ENCODE measurements at places on chromosomes 5 and 9. TPM values are rescaled to one million over a fixed set of nuclear protein-coding genes. Genes with fewer than 3 reads are reported as not detected.

Gene ODF2
- total RNA-seq = 83.8 TPM

Gene NUTM2F
- total RNA-seq = not detected

Gene BTNL3
- 0.36 TPM for total RNA-seq

Gene SLC28A3
- total RNA-seq = 0.26 TPM

Gene CCL27
- not detected for total RNA-seq

GRCh38 chr9:136728548-136729123 lies 14.1 kb downstream of the LCN10 start:
- peaks cover 23% of the 10 kb centered on the region for H3K4me1 ChIP-seq
- peak; percentile 52 for DNase-seq
- H3K4me3 ChIP-seq = no peak overlapping the region
- no peak overlapping the region for H3K27ac ChIP-seq

- no peak for DNase-seq
- H3K27me3 ChIP-seq = peaks cover 2% of the 10 kb centered on the region
- H3K27ac ChIP-seq = no peak overlapping the region
- H3K36me3 ChIP-seq = peaks cover 5% of the 10 kb centered on the region
- H3K4me3 ChIP-seq = no peak overlapping the region
Observed at GRCh38 chr9:103992938-103993579, 101.0 kb upstream of the SMC2 start.

DNA sequence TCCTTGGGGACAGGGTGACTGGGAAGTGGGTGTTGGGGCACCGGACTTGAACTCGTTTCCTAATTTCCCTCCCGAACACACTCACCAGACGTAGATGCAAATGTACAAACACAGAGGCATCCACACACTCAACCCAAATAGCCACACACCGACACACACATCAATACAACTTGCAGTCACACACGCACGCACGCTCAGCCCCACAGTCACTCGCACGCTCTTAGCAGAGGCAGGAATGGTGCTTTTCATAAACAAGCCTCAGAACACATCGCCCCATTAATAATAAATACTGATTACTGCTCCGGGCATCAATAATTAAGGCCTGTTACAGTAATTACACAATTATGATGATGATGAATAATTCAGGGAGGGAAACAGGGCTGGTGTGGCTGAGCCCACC lies 5.7 kb downstream of the BARHL1 start:
- H3K36me3 ChIP-seq = peaks cover 8% of the 10 kb centered on the region
- H3K4me3 ChIP-seq = peak overlapping the region; percentile 85
- H3K27ac ChIP-seq = no peak overlapping the region
- H3K27me3 ChIP-seq = peaks cover 20% of the 10 kb centered on the region

DNA sequence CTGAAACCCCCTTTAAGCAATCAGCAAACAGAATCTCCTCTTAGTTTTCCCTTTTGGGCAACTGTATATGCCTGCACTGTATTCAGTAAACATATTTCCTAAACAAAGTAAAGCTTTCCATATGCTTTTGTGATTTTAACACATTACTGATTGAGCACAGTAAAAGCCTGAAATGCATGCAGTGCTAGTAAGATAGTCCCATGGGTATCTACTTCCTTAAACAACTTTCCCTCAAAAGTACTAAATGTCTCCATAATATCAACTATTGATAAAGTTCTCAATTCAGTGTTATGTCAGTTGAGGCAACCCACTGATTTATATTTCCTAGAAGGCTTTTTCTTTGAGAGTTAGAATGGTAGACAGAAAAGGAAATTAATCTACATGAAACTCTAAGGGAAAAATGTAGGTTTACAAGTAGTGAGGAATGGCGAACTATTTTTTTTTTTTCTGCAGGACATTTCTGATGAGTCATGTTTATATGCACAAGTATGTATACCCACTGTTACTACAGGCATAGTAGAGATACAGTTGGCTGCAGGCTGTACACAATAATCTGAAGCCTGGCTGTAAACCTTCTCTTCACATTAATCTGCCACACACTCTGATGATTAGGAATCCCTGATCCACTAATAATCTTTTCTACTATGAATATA lies 31.2 kb upstream of the CEP120 start:
- DNase-seq = no peak
- H3K36me3 ChIP-seq = no peaks in the 10 kb centered on the region
- H3K4me3 ChIP-seq = no peak overlapping the region
- no peak overlapping the region for H3K27ac ChIP-seq

- H3K27me3 ChIP-seq = peaks cover 5% of the 10 kb centered on the region
- no peaks in the 10 kb centered on the region for H3K36me3 ChIP-seq
- H3K4me3 ChIP-seq = no peak overlapping the region
- no peak overlapping the region for H3K27ac ChIP-seq
Observed at GRCh38 chr9:135990468-135991429, 29.6 kb upstream of the UBAC1 start.

- peaks cover 19% of the 10 kb centered on the region for H3K27me3 ChIP-seq
- DNase-seq = no peak
- peak overlapping the region; percentile 47 for H3K4me3 ChIP-seq
- H3K4me1 ChIP-seq = peaks cover 9% of the 10 kb centered on the region
- no peaks in the 10 kb centered on the region for H3K36me3 ChIP-seq
Observed at GRCh38 chr5:1003296-1003937, 5.2 kb upstream of the NKD2 start.

GRCh38 chr5:156322666-156323065 lies 4.3 kb upstream of the SGCD start:
- no peaks in the 10 kb centered on the region for H3K36me3 ChIP-seq
- H3K4me3 ChIP-seq = no peak overlapping the region
- peaks cover 5% of the 10 kb centered on the region for H3K4me1 ChIP-seq
- DNase-seq = no peak
- no peak overlapping the region for H3K27ac ChIP-seq

GRCh38 chr9:137194388-137194787 lies 5.9 kb downstream of the SSNA1 start:
- DNase-seq = no peak
- H3K27me3 ChIP-seq = peaks cover 12% of the 10 kb centered on the region
- H3K4me1 ChIP-seq = peaks cover 3% of the 10 kb centered on the region
- H3K4me3 ChIP-seq = no peak overlapping the region
- H3K27ac ChIP-seq = no peak overlapping the region
- H3K36me3 ChIP-seq = no peaks in the 10 kb centered on the region

DNA sequence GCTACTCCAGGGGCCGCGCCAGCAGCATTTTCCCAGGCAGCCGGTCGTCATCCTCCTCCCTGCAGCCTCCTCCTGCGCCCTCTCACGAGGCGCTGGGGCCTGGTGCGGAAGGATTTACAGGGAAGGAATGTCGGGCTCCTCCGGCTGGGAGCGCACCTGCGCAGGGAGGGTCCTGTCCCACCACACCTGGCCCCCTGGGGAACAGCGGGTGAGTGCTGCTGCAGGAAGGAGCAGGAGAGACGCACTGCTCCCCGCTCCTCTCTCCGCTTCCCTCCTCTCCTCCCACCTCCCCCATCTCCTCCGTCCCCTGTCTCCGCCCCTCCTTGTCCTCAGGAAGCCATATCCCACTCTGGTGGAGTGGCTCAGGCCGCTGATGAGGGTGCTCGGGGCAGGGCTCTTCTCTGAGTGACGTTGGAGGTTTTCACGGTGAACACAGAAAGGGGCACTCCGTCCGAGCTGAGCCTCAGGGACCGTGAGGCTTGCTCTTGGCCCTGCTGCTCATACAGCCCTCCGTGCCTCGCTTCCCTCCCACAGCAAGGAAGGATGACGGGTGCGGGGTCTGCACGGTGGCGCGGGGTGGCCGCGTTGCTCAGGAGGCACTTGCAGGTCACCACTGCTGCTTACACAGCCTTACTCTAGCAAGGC lies 31.3 kb downstream of the IRX4 start:
- H3K36me3 ChIP-seq = peaks cover 4% of the 10 kb centered on the region
- H3K4me3 ChIP-seq = no peak overlapping the region
- H3K4me1 ChIP-seq = no peaks in the 10 kb centered on the region
- H3K27ac ChIP-seq = no peak overlapping the region

DNA sequence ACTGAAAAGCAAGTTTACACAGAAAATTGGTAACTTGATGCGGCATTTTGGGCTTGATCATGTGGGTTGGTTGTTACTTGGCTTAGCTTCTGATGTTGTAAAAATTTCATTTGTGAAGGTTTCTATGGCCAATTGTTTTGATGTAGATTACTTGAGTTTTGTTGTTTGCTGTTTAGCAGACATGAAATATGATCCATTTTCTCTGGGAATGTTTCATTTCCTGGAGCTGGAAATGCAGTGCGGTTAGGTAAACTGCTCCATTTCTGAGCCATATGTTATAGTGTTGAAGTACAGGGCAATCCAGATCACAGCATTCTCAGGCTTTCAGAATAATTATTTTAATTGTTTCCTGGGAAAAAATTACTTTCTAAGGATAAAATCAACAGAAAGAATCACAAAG lies 396.9 kb downstream of the ENC1 start:
- H3K4me1 ChIP-seq = peaks cover 2% of the 10 kb centered on the region
- H3K27me3 ChIP-seq = no peaks in the 10 kb centered on the region
- no peak overlapping the region for H3K4me3 ChIP-seq
- H3K36me3 ChIP-seq = no peaks in the 10 kb centered on the region
